ENCODE measurements at places on chromosomes 2 and 18.

GRCh38 chr2:206716623-206717022 is 1.6 kb downstream of the DYTN start:
- no peak for DNase-seq

DNA sequence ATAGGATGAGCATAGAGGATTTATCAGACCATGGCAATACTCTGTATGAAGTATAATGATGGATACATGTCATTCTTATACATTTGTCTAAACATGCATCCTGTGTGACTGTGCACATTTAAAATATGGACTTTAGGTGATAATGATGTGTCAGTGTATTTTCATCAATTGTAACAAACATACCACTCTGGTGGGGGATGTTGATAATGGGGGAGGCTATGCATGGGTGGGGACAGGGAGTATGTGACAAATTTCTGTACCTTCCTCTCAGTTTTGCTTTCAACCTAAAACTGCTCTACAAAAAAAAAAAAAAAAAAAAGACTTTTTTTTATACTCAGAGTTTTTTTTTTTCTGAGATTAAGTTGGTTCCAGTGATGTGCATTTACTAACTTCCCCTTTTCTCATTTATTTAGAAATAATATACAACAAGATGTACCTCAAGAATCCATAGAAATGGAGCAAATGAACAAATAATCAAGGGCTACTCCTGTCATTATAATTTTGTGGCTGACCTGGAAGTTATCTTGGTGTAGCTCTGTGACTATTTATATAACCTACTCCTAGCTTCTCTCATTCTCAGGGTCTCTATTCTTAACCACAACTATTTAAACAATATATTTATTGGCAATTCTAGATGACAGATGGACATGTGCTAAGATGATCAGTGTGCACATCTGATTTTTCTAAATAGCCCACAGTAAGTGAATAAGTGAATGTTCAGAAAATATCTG is 108.9 kb upstream of the ITGA4 start:
- no peak for DNase-seq

DNA sequence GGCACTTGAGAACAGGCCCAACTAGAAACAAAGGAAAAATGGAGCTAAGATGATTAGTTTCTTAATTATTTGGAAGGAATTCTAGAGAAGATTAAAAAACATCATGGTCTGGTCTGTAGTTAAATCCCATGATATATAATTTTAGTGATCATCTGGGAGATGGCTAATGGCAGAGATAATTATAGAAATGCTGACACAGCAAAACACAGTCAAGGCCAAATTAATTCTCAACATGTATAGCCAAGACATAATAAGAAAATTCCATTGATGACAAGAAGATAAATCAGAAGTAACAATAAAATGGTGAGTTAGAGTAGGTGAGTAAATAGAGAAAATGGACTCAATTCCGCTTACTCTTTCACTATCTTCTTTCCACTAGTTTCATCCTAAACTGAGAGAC is 59.2 kb upstream of the ITGA4 start:
- DNase-seq: no peak

DNA sequence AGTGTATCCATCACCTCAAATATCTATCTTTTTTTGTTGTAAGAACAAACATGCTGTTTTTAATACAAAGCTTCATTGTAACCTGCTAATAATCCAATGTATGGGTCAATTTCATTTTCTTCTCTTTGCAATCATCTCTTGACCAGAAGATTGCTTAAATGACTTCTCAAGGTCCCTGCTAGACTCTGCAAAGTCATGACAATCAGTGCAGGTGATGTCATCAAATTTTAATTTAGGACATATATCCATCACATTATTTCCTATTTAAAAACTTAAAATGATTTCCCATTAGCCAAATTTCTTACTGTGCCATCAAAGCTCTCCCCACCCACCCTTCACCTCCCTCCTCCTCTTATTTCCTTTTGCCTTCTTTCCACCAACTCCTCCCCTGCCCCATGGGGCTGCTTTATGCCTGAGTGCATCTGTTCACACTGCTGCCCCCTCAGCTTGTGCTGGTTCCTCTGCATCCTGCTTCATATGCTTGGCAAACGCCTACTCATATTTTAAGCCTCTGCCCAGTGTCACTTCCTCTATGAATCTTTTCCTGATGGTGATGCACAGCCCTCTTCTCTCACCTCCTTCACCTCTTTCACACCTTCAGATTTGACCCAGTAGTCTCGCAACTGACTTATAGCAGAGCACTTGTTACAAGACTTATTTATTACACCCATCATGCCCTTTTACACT is 20.3 kb downstream of the PLEK start:
- DNase-seq: peak; percentile 38

Data from HL-60 (cell line).